Upper lobe of left lung (tissue), 6 donors: ENCODE measurements at places on chromosomes 3 and 15.

DNA sequence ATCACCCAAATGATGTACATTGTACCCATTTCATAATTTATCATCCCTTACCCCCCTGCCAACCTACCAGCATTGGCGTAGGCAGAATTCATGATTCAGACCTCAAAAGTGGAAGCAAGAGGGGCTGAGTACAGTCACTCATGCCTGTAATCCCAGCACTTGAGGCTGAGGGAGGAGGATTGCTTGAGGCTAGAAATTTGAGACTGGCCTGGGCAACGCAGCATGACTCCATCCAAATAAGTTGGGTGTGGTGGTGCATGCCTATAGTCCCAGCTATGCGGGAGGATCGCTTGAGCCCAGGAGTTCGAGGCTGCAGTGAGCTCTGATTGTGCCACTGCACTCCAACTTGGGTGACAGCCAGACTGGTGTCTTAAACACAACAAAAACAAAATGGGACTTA lies 10.4 kb downstream of the TTC14 start:
- no peak overlapping the region for H3K27ac ChIP-seq
- no peaks in the 10 kb centered on the region for H3K4me1 ChIP-seq
- peaks cover 43% of the 10 kb centered on the region for H3K36me3 ChIP-seq
- H3K27me3 ChIP-seq: no peaks in the 10 kb centered on the region

DNA sequence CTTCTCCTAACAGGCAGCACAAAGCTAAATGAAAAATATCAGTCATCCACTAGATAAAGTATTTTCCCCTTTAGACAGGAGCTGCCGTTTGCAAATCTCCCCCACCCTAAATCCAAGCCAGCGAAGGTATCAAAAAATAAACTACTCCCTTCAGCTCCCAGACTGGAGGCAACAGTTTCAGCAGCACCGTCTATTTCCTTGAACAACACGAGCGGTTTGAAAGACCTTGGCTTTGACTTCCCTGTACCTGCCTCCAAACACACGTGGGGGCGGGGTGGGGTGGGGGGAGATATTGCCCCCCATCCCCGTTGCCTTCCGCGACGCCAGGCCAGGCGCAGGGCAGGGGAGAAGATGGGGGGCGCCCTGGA lies 832 bp upstream of the CACNA1D start:
- H3K27ac ChIP-seq: peak overlapping the region; percentile 62
- no peaks in the 10 kb centered on the region for H3K36me3 ChIP-seq
- no peak for DNase-seq
- peaks cover 22% of the 10 kb centered on the region for H3K4me1 ChIP-seq
- peaks cover 3% of the 10 kb centered on the region for H3K27me3 ChIP-seq

GRCh38 chr3:13462125-13462629 lies 17.9 kb upstream of the HDAC11 start:
- no peaks in the 10 kb centered on the region for H3K36me3 ChIP-seq
- H3K4me3 ChIP-seq: no peak overlapping the region
- DNase-seq: no peak
- no peaks in the 10 kb centered on the region for H3K27me3 ChIP-seq

GRCh38 chr3:45870099-45870498 lies 16.2 kb upstream of the CCR9 start:
- no peak overlapping the region for H3K4me3 ChIP-seq
- H3K27ac ChIP-seq: no peak overlapping the region
- H3K4me1 ChIP-seq: no peaks in the 10 kb centered on the region
- no peaks in the 10 kb centered on the region for H3K27me3 ChIP-seq
- no peak for DNase-seq

DNA sequence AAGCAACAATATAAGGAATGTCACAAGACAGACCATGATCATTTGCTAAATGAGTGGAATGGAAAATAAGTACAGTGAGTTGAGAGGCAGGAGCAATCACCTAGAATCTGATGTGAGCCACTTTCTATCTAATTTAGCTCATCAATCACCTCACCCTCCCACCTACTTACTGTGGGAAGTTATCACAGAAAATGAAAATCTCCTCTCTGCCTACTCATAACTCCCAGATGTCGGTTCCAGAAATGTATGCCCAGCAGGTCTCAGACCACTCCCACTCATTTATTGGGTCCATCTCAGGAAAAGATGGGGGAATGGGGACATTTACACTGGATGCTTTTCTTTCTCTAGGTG lies 270.9 kb downstream of the FHIT start:
- H3K27me3 ChIP-seq: no peaks in the 10 kb centered on the region
- H3K36me3 ChIP-seq: no peaks in the 10 kb centered on the region
- no peaks in the 10 kb centered on the region for H3K4me1 ChIP-seq
- DNase-seq: no peak

DNA sequence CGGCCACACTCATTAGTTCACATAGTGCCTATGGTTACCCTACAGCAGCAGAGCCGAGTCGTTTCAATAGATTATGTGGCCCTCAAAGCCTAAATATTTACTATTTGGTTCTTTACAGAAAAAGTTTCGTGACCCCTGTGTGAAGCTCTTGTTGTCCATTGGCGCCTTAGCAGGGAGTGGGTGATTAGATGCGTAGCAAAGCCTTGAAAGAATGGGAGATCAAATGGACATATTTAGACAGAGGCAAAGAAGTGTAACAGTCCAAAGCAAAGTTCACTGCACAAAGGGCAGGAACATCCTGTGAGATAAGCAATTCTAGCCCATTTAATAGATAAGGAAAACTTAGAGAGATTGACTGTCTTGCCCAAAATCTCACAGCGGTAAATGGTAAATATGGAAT lies 247.4 kb upstream of the TRIM42 start:
- H3K4me3 ChIP-seq: no peak overlapping the region
- no peak for DNase-seq
- H3K27me3 ChIP-seq: no peaks in the 10 kb centered on the region
- H3K27ac ChIP-seq: no peak overlapping the region

DNA sequence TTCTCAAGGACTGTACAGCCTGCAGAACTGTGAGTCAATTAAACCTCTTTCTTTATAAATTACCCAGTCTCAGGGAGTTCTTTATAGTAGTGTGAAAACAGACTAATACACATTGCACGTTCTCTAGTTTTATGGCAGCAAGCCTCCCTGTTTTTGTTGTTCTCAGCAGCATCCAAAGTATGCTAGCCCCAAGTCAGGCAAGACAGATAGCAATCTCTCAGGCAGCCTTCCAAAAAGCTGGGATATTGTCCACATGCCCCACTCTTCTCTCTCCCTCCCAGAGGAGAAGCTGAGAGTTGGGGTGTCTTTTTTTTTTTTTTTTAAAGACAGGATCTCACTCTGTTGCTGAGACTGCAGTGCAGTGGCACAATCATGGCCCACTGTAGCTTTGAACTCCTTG lies 130.6 kb downstream of the ISL2 start:
- H3K27ac ChIP-seq: no peak overlapping the region
- H3K27me3 ChIP-seq: no peaks in the 10 kb centered on the region

- H3K27me3 ChIP-seq: peaks cover 4% of the 10 kb centered on the region
- peak overlapping the region; percentile 2 for H3K4me3 ChIP-seq
- peaks cover 77% of the 10 kb centered on the region for H3K4me1 ChIP-seq
- DNase-seq: peak; percentile 64
- peak overlapping the region; percentile 92 for H3K27ac ChIP-seq
- no peaks in the 10 kb centered on the region for H3K36me3 ChIP-seq
These were observed 3.3 kb downstream of the HES1 start for GRCh38 chr3:194139071-194139813.

DNA sequence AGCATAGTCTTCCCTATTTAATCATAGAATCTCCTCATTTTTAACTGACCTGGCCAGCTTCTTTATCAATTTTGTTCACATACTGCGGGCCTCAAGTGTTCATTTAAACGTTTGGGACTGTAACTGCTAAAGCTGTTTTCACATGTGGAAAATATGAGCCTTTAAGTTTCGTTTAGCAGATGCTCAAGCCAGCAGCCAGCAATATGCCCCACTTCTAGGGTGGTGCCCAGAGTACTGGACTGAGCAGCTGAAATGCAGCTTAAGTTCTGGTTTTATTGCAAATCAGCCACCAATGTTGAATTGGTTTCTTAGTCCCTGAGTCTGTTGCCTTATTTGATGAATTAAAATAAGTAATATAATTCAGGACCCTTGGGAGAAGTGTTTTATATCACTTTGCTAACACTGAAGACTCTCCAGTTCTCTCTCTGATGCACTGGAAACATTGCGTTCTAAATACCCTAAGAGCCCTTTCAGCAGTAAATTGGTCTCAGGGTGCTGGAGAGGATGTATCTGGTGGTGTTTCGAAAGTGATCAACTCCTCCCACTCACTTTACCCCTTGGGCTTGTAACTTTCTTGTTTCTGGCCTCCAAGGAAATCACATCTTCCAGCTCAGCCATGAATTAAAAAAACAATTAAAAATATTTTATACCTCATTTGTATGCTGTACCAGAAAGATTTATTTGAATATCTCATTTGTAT lies 61.7 kb downstream of the B3GALNT1 start:
- no peaks in the 10 kb centered on the region for H3K36me3 ChIP-seq
- no peak overlapping the region for H3K27ac ChIP-seq
- no peaks in the 10 kb centered on the region for H3K27me3 ChIP-seq
- no peaks in the 10 kb centered on the region for H3K4me1 ChIP-seq

GRCh38 chr15:38085931-38086568 lies 151.6 kb downstream of the TMCO5A start:
- no peaks in the 10 kb centered on the region for H3K27me3 ChIP-seq
- DNase-seq: no peak
- H3K27ac ChIP-seq: peak overlapping the region; percentile 52
- H3K4me3 ChIP-seq: no peak overlapping the region
- peaks cover 4% of the 10 kb centered on the region for H3K4me1 ChIP-seq

GRCh38 chr3:27578032-27578431 lies 93.8 kb upstream of the SLC4A7 start:
- H3K27me3 ChIP-seq: no peaks in the 10 kb centered on the region
- no peak for DNase-seq
- H3K27ac ChIP-seq: no peak overlapping the region
- H3K4me1 ChIP-seq: no peaks in the 10 kb centered on the region
- no peak overlapping the region for H3K4me3 ChIP-seq
- no peaks in the 10 kb centered on the region for H3K36me3 ChIP-seq

GRCh38 chr3:30504939-30505338 lies 101.5 kb upstream of the TGFBR2 start:
- DNase-seq: no peak
- H3K4me1 ChIP-seq: no peaks in the 10 kb centered on the region
- H3K27me3 ChIP-seq: no peaks in the 10 kb centered on the region
- H3K27ac ChIP-seq: no peak overlapping the region
- H3K36me3 ChIP-seq: no peaks in the 10 kb centered on the region

GRCh38 chr3:171317171-171317570 lies 143.0 kb downstream of the TNIK start:
- H3K27ac ChIP-seq: no peak overlapping the region
- DNase-seq: no peak
- peaks cover 5% of the 10 kb centered on the region for H3K4me1 ChIP-seq
- H3K27me3 ChIP-seq: no peaks in the 10 kb centered on the region
- H3K36me3 ChIP-seq: no peaks in the 10 kb centered on the region
- H3K4me3 ChIP-seq: no peak overlapping the region

- no peaks in the 10 kb centered on the region for H3K27me3 ChIP-seq
- H3K4me3 ChIP-seq: no peak overlapping the region
- H3K4me1 ChIP-seq: peaks cover 3% of the 10 kb centered on the region
- peaks cover 31% of the 10 kb centered on the region for H3K36me3 ChIP-seq
- DNase-seq: no peak
These were observed 16.5 kb downstream of the CALML4 start for GRCh38 chr15:68188647-68189046.

DNA sequence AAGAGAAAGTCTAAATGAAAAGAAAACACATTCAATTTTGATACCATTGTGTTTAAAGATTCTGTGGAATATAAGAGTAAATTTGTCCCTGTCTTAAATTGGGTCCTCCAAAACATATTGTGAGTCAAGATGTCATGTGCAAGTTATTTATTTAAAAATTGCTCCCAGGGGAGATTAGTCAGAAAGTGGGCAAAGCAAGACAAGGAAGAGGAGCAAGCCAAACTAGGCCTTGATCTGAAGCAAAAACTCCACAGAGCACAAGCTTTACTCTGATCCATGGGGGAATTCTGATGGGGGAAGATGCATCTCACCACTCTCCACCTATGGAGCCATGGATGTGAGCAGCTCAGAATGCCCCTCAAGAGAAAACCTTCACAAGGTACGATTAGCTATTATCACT lies 342.8 kb upstream of the IL12A start:
- no peaks in the 10 kb centered on the region for H3K27me3 ChIP-seq
- H3K4me3 ChIP-seq: no peak overlapping the region
- no peak for DNase-seq
- no peaks in the 10 kb centered on the region for H3K4me1 ChIP-seq
- H3K27ac ChIP-seq: no peak overlapping the region
- no peaks in the 10 kb centered on the region for H3K36me3 ChIP-seq
